ENCODE measurements at places on chromosomes 7 and 10.

DNA sequence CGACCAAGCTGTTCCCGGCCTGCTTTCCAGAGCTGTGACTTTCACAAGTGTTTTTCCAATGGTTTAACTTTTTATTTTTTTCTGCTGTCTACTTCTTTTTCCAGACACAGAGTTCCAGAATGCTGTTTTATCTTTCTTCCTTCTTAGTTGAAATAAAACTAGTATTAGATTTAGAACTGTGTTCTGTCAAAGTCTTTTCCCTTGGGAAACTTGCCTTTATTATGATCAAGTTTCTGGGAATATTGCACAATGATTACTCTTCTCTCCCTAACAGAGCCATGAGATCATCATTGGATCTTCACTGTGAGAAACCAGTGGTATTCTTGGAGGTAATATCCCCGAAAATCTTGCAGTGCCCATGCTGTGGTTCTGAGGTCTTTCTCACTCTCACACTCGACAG lies 104.9 kb upstream of the KCND2 start:
- no peak for DNase-seq

GRCh38 chr10:111123883-111124282 lies 47.1 kb downstream of the ADRA2A start:
- DNase-seq, result no peak

GRCh38 chr10:132400041-132400546 lies 3.1 kb downstream of the PWWP2B start:
- DNase-seq, result no peak

GRCh38 chr10:23540401-23541030 lies 101.6 kb downstream of the OTUD1 start:
- no peak for DNase-seq

DNA sequence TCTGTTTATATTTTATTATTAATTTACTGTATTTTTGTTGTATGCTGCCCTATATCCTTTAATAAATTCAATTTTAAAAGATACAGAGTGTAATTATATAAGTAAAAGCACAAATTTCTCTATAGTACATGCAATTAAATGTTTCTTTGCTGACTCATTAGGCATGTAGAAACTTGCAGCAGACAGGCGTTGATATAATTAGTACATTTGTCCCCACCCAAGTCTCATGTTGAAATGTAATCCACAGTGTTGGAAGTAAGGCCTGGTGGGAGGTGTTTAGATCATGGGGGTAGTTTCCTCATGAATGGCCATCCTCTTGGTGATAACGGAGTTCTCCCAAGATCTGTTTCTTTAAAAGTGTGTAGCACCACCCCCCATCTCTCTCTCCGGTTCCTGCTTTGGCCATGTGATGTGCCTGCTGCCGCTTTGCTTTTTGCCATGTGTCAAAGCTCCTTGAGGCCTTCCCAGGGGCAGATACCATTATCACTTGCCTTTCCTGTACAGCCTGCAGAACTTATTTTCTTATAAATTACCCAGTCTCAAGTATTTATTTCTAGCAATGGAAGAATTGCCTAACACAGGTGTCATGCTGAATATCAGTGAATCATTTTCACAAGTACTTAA lies 63.7 kb downstream of the TSPAN12 start:
- no peak for DNase-seq

- no peak for DNase-seq
Measured at GRCh38 chr7:113800826-113801225, 118.0 kb downstream of the PPP1R3A start.

- DNase-seq, result no peak
Measured at GRCh38 chr10:52747694-52748093, 24.9 kb downstream of the MBL2 start.

DNA sequence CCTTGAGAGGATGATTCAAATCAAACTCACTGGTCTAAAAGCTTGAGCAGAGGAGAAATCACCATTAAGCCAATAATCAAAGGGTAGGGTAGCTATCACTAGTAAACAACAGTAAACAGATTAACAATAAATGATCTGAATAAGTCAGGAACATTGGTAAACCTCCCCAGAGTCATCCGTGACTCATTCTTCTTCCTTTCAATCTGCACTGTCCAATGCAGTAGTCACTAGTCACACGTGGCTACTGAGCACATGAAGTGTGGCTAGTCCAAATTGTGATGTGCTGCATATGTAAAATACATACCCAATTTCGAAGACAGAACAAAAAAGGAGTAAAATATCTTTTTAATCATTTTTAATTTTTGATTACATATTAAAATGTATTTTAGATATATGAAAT lies 64.0 kb downstream of the ERCC6 start:
- DNase-seq, result no peak

GRCh38 chr7:691361-692045 lies 35.0 kb upstream of the DNAAF5 start:
- no peak for DNase-seq

GRCh38 chr7:99409192-99409572 lies 413 bp downstream of the BUD31 start:
- no peak for DNase-seq

- no peak for DNase-seq
Measured at GRCh38 chr7:116588225-116588624, 63.4 kb downstream of the CAV1 start.

- DNase-seq, result no peak
Measured at GRCh38 chr10:90461437-90462155, 396.2 kb downstream of the HTR7 start.

- DNase-seq, result no peak
Measured at GRCh38 chr10:104257235-104257634, 2.5 kb downstream of the GSTO1 start.

DNA sequence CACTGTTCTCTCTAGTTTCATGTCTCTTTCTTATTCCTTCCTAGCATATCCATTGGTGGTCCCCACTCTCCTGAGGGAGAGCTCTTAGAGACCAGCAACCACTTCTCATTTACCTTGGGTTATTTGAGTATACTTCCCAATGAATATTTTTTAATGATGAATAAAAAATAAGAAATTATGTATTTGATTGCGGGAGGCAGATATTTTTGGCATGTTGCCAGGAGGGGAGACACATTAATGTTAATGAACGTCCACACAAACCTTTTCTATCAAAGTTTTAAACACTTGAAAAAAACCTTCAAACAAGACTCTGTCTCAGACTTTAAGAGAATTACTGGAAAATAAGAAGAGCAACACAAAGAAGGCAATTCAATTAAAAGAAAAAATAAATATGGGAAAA lies 260.6 kb upstream of the MAGI2 start:
- DNase-seq, result no peak

GRCh38 chr10:21208666-21209316 lies 311.7 kb upstream of the NEBL start:
- DNase-seq, result no peak

GRCh38 chr7:132207211-132207610 lies 369.1 kb downstream of the PLXNA4 start:
- no peak for DNase-seq
